Stimulated activated CD4-positive, alpha-beta T cell treated with anti-CD3 and anti-CD28 coated beads, TNF-alpha, amount 100 ng/mL, for 4 hours (primary cell): ENCODE measurements at places on chromosomes 12 and 14.

- no peak for DNase-seq
These were observed 60.6 kb downstream of the NOC4L start for GRCh38 chr12:132204793-132205270.

DNA sequence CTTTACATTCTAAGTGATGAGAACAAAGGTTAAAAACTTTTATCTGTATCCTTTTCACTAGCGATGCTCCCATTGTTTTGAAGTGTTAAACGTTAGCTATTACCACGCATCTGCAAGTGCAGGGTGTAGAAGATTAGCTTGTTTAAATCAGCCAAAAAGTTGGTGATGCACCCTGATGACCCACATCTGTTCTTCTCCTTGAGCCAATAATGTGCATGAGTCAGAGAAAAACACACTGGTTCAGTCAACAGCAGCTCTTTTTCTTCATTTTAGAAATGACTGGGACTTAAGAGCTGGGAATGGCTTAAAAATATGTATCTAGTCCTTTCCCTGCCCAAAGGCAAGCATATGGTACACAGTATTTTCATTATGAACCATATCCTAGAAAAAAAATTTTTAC is 323.5 kb upstream of the PDE3A start:
- DNase-seq = no peak

DNA sequence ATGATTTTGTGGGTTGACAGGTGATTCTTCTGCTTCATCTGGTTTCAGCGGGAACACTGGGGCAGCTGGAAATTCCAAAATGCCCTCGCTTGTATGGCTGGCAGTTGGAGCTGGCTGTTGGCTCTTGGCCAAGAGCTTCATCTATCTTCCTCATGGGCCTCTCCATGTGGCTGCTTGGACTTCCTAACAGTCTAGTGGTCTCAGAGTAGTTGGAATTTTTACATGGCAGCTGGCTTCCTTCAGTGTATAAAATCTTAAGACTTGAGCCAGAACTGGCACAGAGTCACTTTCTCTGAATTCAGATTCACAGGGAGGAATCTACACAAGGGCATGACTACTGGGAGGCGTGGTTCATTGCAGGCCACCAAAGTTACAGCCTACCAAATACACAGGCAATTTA is 204.9 kb upstream of the RMST start:
- DNase-seq = no peak

GRCh38 chr12:88036353-88036965 is 7.3 kb upstream of the C12orf50 start:
- DNase-seq = no peak

- DNase-seq = no peak
These were observed 93.9 kb downstream of the DAAM1 start for GRCh38 chr14:59282378-59282765.

- no peak for DNase-seq
These were observed 153.1 kb downstream of the BCL11B start for GRCh38 chr14:99118946-99119345.

DNA sequence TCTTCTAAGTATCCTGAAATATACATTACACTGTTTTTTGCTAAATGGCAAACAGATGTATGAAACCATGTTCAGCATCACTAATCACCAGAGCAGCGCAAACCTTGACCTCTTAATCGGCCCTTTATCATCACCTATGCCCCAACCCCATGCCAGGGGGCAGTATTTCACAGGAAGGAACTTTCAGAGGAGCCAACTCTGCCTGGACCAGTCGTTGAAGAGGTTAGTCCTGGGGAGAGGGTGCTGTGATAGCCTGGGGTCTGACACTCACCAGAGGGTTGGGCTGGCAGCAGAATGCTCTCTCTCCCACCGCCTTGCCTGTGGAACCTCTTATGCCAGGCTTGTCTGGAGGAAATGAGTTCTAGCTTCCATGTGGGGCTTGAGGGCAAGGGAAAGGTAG is 411.7 kb downstream of the TMEM117 start:
- no peak for DNase-seq
